ENCODE measurements at places on chromosomes 4 and X. TPM values are rescaled to one million over a fixed set of nuclear protein-coding genes. Genes with fewer than 3 reads are reported as not detected.

F9 gene
- total RNA-seq: not detected

DNAAF6 gene
- total RNA-seq: not detected

LRRC66 gene
- total RNA-seq: not detected

MAGEA11 gene
- total RNA-seq: not detected

PCSK1N gene
- total RNA-seq: 0.40 TPM

FAM200B gene
- 31.4 TPM for total RNA-seq

DNA sequence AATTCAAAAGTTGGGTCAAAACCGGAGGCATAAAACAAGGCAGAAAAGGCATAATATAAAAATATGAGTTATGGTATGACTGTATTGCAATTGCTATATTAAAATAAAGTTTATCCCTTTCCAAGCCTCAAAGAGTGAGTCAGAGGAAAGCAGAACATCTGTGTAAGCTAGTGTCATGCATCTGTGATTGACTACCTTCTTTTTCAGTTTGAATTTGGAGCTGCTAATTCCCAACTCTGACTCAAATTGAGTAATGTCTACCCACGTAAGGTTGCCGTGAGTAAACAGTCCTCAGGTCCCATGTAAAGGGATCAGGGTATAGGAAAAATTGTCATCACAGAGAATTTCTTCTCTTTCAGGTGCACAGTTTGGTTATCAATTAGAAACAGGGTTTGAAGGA is 6.5 kb upstream of the SLITRK4 start:
- DNase-seq: no peak

DNA sequence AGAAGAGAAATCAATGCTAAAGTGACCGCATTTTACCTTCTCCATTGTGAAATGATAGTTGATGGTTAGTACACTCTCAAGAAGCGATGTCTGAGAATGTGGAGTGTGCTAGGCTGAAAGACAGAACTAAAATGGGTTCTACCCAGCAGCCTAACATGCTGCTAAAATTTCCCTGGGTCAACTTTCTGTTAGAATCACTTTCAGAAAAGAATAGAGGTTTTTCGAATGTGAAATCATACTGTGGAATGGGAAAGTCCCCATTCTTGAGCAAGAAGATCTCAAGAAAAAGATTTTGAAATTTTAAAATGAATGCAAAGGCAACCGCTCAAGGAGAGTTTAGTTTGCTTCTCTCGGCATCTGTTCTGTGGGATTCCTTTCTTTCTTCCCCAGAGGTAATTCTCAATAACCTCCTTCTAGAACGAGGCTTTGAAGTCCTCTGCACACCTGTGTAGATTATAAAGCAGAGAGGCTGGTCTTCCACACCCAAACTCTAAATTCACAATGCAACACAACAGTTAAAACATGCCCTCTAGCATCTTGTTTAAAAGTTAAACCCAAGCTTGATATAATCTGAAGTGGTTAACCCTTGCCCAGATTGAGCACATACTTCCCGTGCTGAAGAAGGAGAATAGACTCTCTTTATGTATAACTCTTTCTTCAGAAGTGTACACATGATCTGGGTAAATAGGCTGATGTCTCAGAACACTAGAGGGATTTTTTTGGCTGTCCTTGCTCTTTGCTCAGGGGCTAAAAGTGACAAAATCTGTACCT is 208.7 kb upstream of the KLF3 start:
- DNase-seq: no peak

GRCh38 chr4:40723728-40724127 is 26.0 kb upstream of the NSUN7 start:
- no peak for DNase-seq

DNA sequence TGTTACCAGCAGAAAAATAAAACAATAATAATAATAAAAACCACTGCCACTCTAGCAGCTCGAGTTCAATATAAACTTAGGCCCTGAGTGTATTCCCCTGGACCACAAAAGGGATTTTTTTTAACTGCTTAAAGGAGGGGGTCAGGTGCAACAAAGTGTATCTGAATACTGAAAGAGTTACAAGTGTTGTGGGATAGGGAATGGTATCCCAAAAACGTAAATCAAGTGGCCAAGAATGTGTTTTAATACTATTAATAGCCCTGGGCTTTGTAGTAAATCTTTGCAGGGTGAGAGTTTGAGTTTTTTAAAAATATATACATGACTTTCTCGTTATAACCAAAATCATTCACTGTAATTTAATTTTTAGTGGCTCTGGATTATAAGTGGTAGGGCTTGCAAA is 860.1 kb upstream of the INTU start:
- no peak for DNase-seq

- DNase-seq: no peak
Measured at GRCh38 chr4:76748649-76749048, 149.3 kb downstream of the SOWAHB start.

DNA sequence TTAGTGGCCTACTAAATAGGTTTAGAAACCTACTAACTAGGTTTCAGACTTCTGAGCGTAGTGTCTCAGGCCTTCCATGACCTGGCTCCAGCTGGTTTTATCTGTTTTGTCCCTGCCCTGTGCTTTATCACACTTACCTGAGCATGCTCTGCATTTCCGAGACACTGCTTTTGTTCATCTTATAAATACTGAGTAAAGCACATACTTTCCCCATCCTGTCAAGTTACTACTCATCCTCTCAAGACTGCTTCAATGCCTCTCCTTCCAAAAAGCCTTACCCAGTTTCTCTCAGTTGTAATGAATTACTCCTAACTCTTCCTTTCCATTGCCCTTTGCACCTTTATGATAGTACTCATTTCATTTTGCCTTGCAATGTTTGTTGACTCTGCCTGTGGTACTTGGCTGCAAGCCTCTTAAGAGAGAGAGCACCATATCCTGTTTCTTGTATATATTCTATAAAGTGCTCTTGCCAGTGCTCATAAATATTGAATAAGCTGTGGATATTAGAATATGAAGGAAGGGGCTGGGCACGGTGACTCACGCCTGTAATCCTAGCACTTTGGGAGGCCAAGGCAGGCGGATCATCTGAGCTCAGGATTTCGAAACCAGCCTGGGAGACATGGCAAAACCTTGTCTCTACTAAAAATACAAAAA is 34.4 kb downstream of the SLAIN2 start:
- DNase-seq: no peak

GRCh38 chr4:69849297-69849696 is 10.6 kb downstream of the SULT1E1 start:
- DNase-seq: no peak

- no peak for DNase-seq
Measured at GRCh38 chr4:2258091-2259035, 3.5 kb downstream of the MXD4 start.

DNA sequence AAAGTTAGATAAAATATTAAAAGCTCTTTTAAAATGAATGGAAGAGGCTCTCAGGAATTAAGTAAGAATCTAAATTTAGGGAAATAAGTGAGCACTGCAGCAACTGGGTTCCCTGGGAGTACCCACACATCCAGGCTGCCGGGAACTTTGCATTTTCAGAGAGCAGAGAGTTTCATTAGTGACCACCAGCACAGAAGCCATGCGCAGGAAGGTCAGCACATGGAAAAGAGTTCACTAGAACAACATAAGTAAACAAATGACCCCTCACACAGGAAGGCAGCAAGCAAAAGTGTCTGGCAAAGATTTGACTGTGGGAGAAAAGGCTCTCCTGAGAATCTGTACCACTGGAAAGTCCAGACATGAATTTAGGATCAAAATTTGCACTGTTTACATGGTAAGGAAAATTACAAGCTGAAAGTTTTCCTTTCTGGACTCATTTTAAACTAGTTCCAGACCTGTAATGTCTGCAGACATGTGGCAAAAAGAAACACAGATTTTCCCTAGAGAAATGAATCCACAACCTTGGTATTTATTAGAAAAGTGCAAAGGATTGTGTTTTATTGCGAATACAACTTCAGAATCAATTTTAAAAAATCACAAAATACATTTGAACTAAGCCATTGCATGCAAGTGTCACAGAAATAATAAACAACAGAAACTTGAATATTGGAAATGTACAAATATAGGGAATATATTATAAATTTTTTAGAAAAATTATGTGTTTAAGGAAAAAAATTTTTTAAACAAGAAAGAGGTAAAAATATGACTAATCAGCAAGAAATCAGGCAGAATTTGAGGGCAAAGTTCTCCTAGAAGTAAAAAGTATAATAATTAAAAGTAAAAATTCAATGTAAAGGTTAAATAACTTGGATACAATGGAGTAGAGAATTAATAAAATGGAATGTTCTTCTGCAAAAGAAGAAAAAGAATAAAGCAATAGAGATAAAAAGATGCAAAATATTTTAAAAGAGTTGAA is 18.4 kb upstream of the MYOZ2 start:
- DNase-seq: no peak

All from heart right ventricle (tissue), 16 donors.